Renal cortical epithelial cell (primary cell): ENCODE measurements at places on chromosomes 1 and 21. TPM values are rescaled to one million over a fixed set of nuclear protein-coding genes. Genes with fewer than 3 reads are reported as not detected.
A peak's percentile ranks its signal among the peaks of the same experiment; 100 is the strongest.

DNA sequence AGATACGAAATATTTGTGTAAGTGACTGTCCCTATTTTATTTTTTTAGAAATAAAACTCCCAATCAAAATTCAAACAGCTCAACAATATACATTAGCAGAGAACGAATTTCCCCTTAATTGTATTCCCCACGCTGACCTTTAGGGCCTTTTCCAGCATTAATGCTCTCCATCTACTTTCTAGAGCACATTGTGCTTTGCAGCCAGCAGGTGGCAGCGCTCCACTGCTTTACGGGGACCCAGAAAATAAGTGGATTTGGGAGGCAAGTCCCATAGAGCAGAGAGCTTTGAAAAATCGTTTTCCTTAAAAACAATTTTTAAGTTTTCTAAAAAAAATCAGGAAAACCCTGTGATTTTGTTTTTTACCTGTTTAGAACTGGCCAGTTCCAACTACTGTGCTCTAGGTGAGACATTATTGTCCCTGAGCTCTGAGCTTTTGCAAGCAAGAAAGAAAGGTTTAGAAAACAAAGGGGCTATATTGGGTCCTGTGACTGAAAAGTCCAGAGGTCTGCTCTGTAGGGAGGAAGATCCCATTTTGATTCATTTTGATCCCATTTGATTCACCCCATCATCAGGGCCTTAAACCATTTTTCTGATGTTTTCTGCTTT, 144.4 kb upstream of the ZNF644 start:
- peak; percentile 30 for DNase-seq

DNA sequence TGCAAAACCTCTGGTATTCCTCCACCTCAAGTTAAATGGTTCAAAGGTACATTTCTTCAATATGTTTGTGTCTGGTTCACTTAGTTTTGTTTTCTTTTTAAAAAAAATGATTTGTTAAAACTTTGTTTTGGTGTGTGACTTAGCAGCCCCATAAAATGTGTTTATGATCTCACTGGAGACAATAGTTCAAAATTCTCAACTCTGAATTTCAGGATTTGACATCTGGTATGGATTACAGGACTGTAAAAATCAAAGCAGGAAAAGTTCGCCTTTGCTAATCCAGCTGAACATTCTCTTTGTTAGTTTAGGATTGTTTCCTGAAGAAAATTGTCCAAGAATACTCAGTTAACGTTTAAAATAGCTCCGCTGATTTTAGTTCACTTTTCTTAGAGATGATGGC, 231.7 kb downstream of the HMCN1 start:
- DNase-seq = no peak

GRCh38 chr1:39220891-39221870, 16.7 kb downstream of the MACF1 start:
- no peak for DNase-seq

DNA sequence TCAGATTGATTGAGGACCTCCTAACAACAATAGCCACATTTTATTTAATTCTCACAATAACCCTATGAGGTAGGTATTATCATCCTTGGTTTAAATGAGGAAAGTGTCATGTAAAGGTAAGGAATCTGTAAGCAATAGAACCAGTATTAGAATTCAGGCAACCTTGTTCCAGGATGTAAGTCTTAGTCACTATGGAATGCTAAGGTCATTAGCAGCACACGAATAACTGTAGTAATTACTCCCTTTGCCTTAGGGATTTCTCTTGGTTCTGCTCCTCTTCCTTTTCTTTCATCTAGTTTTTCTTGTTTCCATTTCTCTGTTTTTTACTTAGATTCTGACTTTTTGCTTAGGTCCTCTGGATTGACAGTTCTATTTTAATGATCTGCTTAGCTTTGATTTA, 23.1 kb upstream of the ATP6V1G3 start:
- DNase-seq = peak; percentile 84

DNA sequence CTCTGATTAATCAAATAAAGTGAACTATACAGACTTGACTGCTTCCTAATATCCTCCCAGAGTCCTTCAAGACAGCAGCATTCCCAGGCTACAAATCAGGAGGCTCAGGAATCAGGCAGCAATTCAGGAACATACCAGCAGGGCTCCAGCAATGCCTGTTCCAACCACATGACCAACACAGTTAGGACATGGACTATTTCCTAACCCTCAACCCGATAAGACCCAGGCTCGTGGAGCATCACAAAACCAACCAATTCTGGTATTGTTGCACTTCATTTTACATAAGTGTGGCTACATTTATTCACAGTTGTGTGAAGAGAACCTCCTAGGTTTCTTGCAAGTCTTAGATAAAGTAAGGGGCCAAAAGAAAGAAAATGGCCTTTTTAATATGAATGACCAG, 546.2 kb upstream of the ADGRL2 start:
- no peak for DNase-seq

GRCh38 chr1:208756339-208756981, 512.3 kb upstream of the PLXNA2 start:
- no peak for DNase-seq

DNA sequence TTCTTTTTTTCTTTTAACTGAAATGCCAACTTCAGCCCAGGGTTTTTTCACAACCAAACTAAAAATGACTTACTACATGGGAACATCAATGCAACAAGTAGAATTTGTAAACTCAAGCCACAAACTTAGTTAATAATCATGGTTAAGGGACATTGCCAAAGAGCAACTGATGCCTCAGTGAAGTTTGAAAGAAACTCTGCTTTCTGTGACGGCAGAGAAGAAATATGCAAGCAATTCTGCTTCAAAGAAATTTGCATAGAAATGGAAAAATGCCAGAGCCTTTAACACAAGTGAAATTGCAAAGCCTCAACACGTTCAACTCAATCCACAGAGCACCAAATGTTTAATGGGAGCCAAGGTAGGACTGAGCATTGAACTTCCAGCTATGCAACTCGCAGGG, 5.0 kb upstream of the CHD5 start:
- peak; percentile 87 for DNase-seq

DNA sequence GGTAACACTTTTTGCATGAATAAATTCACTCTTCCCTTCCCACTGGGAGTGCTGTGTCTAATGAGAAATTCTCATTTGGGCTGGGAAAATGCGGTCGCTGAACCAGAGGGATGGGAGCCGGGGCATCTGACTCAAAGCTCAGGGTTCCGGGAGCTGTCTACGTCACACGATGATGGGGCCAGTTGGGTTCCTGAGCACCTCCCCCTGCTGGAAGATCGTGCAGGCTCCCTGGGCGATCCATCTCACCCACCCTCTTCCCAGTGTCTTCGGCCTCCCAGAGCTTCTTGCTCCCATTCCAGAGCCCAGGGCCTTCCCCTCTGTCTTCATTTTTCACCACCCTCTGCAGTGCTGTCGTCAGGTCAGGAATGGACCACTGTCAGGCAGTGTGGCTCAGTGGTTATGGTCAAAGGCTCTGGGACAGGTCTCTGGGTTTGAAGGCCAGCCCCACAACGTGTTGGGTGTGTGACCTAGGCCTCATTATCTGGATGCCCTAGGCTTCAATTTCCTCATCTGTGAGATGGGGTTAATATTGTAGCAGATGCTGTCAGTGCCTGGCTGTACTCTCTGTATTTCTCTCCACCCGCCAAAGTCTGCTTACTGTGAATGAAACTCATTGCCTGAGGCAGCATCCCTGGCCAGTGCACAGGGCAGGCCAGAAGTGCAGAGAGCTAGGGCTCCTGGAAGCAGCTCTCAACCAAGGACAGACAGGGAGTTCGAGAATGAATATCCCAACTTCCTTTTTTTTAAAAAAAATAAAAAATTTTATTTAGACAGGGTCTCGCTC, 31.8 kb downstream of the IGSF21 start:
- DNase-seq = no peak

DNA sequence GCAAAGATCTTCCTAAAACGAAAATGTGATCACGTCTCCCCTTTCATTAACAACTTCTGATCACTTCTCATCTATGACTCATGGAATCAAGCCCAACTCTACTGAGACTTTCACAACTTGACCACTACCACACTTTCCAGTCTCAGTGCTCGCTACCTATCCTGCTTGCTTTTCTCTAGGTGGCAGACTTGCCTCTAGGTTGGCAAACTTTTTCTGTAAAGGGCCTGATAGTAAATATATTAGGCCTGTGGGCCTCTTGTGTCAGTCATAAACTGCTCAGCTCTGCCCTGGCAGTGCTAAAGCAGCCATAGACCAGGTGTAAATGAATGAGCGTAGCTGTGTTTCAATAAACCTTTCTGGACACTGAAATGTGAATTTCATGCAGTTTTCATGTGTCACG, 21.5 kb upstream of the HMGB4 start:
- no peak for DNase-seq

- peak; percentile 96 for DNase-seq
These were observed 14.8 kb upstream of the NCMAP start for GRCh38 chr1:24540906-24541710.

DNA sequence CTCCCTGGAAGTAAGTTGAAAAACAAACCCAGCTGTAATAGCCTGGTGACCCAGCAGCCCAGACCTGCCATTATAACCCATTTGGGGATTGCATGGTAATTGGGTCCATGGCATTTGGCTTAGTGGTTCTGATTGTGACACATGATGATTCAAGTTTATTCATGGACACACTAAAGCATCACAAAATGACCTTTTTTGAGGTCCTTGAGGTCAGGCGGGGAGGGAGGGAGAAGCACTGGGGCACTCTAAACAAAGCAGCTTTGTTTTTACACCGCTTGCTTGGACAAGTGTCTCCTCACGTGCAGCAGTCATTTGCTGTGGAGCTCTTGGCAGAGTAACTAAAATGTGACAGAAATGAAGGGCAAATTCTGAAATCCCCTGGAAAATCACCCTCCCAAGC, 241.0 kb upstream of the SGIP1 start:
- DNase-seq = peak; percentile 65

DNA sequence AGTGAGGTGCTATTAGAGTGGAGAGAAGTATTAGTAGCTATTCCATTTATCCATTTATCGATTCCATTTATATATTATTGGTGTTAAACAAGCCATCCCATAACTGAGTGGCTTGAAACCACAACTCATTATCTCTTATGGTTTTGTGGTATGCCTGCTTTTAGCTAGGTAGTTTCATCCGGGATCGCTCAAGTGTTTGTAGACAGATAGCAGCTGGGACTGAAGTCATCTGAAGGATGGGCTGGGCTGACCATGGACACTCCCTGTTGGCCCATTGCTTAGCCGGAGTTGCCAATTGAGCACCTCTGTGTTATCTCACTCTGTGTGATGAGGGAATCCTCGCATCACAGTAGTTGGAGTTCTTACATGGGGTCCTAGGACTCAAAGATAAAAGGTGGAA, 622.5 kb downstream of the PLA2G4A start:
- no peak for DNase-seq

DNA sequence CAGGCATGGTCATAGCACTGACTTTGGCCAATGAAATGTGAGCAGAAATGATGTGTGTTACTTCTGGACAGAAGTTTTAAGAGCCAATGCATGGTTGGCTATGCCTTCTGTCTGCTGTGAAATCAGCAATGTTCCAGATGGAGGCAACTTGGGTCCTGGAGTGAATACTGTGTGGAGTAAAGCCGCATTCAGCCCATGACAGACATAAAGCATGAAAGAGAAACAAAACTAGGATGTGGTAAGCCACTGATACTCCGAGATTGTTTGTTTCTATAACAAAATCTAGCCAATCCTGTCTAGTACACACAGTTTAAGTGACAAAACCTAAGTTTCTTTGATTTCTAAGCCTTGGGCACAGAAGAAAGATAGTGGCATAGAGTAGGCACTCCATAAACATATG, 47.1 kb upstream of the ARHGAP29 start:
- no peak for DNase-seq

- DNase-seq = no peak
These were observed 407.1 kb downstream of the LMO4 start for GRCh38 chr1:87735750-87736149.

DNA sequence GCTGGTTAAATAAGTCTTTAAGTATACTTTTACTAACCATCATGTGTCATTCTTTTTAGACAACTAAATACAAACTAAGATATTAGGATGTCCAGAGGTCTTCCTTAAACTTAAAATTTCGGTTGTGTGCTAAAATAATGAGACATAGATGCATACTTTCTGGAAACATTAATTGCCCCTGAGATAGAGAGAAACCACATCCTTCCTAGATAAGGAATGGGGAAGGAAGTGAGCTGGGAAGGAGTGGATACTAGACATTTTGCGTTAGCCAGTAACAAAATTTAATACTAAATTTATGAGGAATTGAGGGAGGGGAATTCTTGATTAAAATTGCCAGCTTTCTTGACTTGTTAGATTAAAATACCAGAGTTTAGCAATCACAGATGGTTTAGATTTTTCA, 37.1 kb upstream of the PTGS2 start:
- DNase-seq = no peak

DNA sequence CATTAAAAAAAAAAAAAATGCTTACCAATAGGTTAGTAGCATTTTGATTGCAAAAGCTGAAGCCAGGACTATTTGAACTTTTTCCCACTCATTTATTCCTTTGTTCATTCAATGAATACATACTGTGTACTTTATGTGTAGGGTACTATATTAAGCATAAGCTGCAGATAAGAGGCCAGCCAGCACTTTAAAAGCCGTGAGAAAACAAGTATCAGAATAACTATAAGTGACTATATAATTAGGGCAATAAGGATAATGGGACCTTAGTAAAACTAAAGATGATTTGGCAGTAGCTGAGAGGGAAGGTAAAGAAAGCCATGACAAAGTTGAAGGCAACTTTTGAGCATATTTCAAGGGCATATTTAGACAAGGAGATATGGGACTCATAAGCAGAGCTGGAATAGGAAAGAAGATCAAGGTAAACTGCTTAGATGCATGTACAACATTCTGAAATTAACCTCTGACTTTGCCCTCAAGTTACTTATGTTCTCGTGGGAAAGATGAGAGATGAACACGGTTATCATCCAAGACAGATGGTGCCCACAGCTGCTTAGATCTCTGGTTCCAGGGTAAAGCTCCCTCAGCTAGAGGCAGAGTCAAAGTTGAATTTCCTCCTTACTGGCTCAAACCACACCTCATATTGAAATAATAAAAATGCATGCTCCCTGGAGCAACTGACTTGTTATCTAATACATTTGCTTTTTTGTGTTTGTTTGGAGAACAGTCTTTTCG, 44.0 kb upstream of the FMO2 start:
- no peak for DNase-seq

Gene SLC26A9
- 0.05 TPM in 1 of 2 replicates, not detected in the other for total RNA-seq

Gene PPIAL4G
- total RNA-seq = not detected in 2 replicates

Gene RNF186
- 0.05 TPM in 1 of 2 replicates, not detected in the other for total RNA-seq

Gene HMCN1
- total RNA-seq = 0.17 and 57.9 TPM in 2 replicates

Gene BGLAP
- 0.15 TPM in 1 of 2 replicates, not detected in the other for total RNA-seq

Gene SLC45A1
- 0.52 and 2.0 TPM in 2 replicates for total RNA-seq
